ENCODE measurements at places on chromosomes 11 and 22. TPM values are rescaled to one million over a fixed set of nuclear protein-coding genes. Genes with fewer than 3 reads are reported as not detected.
A peak's percentile ranks its signal among the peaks of the same experiment; 100 is the strongest.

The TRAPPC4 gene
- total RNA-seq = 26.3 TPM

The CBX6 gene
- total RNA-seq = 46.4 TPM

The TSSK2 gene
- not detected for total RNA-seq

The PMM1 gene
- total RNA-seq = 10.0 TPM

The ANO9 gene
- 1.4 TPM for total RNA-seq

DNA sequence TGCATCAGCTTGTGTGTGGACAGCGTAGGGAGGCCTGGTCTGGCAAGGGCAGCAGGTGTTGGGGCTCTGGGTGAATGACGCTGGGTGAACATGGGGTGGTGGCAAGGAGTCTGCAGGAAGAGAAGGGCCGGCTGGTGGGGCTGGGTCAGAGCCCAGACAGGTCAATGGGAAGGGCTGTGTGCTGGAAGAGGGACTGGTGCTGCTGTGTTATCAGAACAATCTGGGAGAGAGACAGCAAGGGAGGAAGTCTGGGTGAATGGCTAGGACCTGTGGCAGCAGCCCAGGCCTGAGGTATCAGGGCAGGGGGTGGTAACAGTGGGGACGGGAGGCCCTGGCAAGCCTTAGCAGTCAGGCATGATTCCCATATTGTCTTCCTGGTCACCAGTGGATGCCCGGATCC lies 206.7 kb downstream of the SNX19 start:
- H3K4me1 ChIP-seq = peaks cover 38% of the 10 kb centered on the region
- no peaks in the 10 kb centered on the region for H3K27me3 ChIP-seq
- H3K27ac ChIP-seq = no peak overlapping the region
- peak overlapping the region; percentile 25 for H3K4me3 ChIP-seq

The NRXN2 gene
- total RNA-seq = 0.83 TPM

The ME3 gene
- 1.3 TPM for total RNA-seq

The P2RY2 gene
- total RNA-seq = not detected

- H3K4me3 ChIP-seq = no peak overlapping the region
- no peaks in the 10 kb centered on the region for H3K36me3 ChIP-seq
- no peaks in the 10 kb centered on the region for H3K27me3 ChIP-seq
- no peak overlapping the region for H3K27ac ChIP-seq
- no peaks in the 10 kb centered on the region for H3K4me1 ChIP-seq
Observed at GRCh38 chr11:116851626-116852025, 14.2 kb upstream of the APOA1 start.

The SCO2 gene
- 14.2 TPM for total RNA-seq

GRCh38 chr22:21003782-21004181 lies 1.9 kb upstream of the THAP7 start:
- no peaks in the 10 kb centered on the region for H3K27me3 ChIP-seq
- H3K27ac ChIP-seq = peak overlapping the region; percentile 100
- DNase-seq = no peak
- H3K4me3 ChIP-seq = peak overlapping the region; percentile 95
- no peaks in the 10 kb centered on the region for H3K36me3 ChIP-seq
- peaks cover 30% of the 10 kb centered on the region for H3K4me1 ChIP-seq

The FGF19 gene
- not detected for total RNA-seq

GRCh38 chr22:45872659-45873263 lies 104.2 kb downstream of the WNT7B start:
- no peak for DNase-seq
- no peaks in the 10 kb centered on the region for H3K27me3 ChIP-seq
- no peaks in the 10 kb centered on the region for H3K36me3 ChIP-seq
- no peak overlapping the region for H3K27ac ChIP-seq
- H3K4me3 ChIP-seq = no peak overlapping the region

GRCh38 chr22:19368876-19369275 lies 62.7 kb downstream of the HIRA start:
- H3K27me3 ChIP-seq = no peaks in the 10 kb centered on the region
- peaks cover 48% of the 10 kb centered on the region for H3K36me3 ChIP-seq
- H3K27ac ChIP-seq = no peak overlapping the region
- H3K4me1 ChIP-seq = peaks cover 16% of the 10 kb centered on the region
- DNase-seq = no peak

DNA sequence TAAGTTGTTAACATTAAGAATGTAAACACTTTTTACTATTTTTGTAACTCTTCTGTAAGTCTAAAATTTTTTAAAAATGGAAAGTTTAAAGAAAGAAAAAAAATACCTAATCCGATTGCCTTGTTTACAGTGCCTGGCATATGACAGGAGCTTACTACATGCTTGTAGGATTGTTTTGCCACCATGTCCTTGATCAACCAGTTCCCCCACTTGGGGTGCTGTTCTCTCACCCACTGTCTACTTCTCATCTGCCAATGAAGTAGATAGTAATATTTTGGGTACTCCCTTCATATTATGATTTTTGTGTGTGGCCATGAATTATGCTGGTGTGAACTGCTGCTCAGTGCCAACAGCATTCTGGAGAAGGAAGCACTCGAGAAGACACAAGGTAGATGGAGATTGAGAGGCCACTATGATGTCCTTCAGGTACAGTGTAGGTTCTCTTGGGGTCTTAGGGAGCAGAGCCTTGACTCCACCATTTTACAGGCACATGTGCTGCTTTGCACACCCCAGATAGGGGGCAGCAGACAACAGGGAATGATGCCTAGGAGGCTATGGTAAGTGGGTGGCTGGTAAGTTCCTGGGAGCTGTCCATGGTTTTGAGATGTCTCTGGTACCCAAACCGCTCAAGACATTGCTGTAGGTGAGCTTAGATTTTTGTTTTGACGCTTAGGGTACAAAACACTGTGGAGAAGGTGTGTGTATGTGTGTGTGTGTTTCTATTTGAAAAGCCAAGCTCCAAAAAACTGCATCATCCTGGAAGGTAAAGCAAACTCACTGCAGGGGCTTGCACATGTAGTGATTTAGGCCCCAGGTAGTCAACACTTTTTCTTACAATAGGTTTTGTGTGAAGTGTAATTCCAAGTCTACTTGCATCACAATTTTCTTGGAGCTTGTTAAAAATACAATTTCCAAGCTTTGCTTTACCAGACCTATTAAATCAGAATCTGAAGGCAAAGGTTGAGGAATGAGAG lies 494.5 kb upstream of the LARGE1 start:
- H3K4me1 ChIP-seq = no peaks in the 10 kb centered on the region
- no peak overlapping the region for H3K4me3 ChIP-seq
- H3K27me3 ChIP-seq = no peaks in the 10 kb centered on the region
- H3K27ac ChIP-seq = no peak overlapping the region

The BLID gene
- total RNA-seq = not detected

The GLB1L2 gene
- total RNA-seq = not detected

GRCh38 chr11:57370251-57370650 lies 10.7 kb downstream of the PRG3 start:
- peaks cover 10% of the 10 kb centered on the region for H3K4me1 ChIP-seq
- no peak overlapping the region for H3K27ac ChIP-seq
- H3K36me3 ChIP-seq = no peaks in the 10 kb centered on the region
- H3K4me3 ChIP-seq = no peak overlapping the region
- H3K27me3 ChIP-seq = no peaks in the 10 kb centered on the region

DNA sequence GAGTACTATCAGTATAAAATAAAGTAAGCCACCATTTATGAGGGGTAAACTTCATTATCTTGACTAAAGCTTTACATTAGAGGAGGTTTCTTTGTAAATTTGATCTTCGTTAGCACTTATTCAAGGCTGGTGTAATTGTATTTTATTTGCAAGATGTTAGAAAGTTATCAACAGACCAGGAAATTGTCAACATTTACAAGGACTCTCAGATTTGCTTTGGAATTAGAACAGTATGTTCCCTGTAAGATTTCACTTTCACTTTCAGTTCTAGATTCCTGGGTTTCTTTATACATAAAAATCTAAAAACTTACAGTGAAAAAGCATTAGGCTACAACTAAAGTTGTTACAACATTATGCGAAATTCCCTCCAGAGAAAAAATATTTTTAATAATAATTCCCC lies 4.6 kb upstream of the BIRC3 start:
- peaks cover 10% of the 10 kb centered on the region for H3K4me1 ChIP-seq
- no peak overlapping the region for H3K27ac ChIP-seq
- no peak for DNase-seq
- H3K4me3 ChIP-seq = no peak overlapping the region
- no peaks in the 10 kb centered on the region for H3K36me3 ChIP-seq
- no peaks in the 10 kb centered on the region for H3K27me3 ChIP-seq

The OR10A2 gene
- not detected for total RNA-seq

DNA sequence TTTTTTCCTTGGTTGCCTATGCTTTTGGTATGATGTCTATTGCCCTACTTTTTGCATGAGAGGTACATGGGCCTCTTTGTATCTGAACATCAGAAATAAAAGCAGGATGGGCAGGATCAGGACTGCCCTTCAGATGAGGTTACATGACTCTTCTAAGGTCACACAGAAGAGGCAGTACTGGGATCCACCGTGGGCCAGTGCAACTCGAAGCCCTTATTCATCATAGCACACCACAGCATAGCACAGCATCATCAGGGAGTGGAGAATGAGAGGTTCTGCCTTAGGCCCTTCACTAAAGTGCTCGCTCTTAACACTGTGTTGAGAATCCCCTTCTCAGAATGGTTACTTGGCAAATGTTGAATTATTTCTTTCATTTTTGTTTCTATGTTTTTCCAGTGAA lies 88.3 kb downstream of the C22orf31 start:
- H3K4me1 ChIP-seq = no peaks in the 10 kb centered on the region
- no peaks in the 10 kb centered on the region for H3K36me3 ChIP-seq
- DNase-seq = no peak
- no peak overlapping the region for H3K4me3 ChIP-seq
- H3K27me3 ChIP-seq = no peaks in the 10 kb centered on the region

DNA sequence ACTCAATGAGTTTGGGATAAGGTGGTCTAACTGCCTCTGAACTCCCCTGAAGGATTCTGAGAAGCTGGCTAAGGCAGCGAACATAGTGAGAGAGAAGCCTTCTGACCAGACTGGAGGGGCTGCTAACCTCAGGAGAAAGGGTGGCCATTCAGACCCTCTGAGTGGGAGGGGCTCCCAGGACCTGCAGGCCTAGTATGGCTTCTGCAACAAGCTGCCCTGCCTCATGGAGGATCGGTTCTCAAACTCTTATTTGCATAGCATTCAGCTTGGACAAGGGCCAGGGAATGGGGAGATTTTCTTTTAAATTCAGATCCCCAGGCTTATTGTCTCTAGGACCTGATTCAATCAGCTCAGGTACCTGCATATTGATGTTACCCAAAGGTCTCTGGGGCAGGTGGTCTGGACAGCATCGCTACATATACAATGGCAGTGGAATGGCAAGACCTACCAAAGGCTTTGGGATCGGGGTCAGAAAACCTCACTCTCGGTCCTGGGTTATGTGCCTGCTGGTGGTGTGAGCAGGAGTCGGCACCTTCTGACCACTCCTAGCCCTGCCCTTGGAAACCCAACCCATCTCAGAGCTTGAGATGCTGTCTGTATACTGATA lies 599.1 kb downstream of the BRD1 start:
- no peaks in the 10 kb centered on the region for H3K36me3 ChIP-seq
- H3K4me1 ChIP-seq = peaks cover 4% of the 10 kb centered on the region
- no peak overlapping the region for H3K4me3 ChIP-seq
- no peak overlapping the region for H3K27ac ChIP-seq
- 0 out of 2 replicates have a peak, but pooled peaks cover 3% of the 10 kb centered on the region for H3K27me3 ChIP-seq
- no peak for DNase-seq

The SHANK3 gene
- total RNA-seq = 0.04 TPM

GRCh38 chr11:121110871-121111724 lies 10.1 kb downstream of the TECTA start:
- no peaks in the 10 kb centered on the region for H3K4me1 ChIP-seq
- no peaks in the 10 kb centered on the region for H3K27me3 ChIP-seq
- DNase-seq = no peak
- H3K27ac ChIP-seq = no peak overlapping the region
- no peaks in the 10 kb centered on the region for H3K36me3 ChIP-seq
- no peak overlapping the region for H3K4me3 ChIP-seq

- peak; percentile 83 for DNase-seq
- H3K27ac ChIP-seq = peak overlapping the region; percentile 35
- H3K36me3 ChIP-seq = peaks cover 4% of the 10 kb centered on the region
- peaks cover 30% of the 10 kb centered on the region for H3K4me1 ChIP-seq
- H3K4me3 ChIP-seq = peak overlapping the region; percentile 43
Observed at GRCh38 chr11:8913961-8914660, 3.1 kb downstream of the AKIP1 start.

- H3K4me3 ChIP-seq = no peak overlapping the region
- H3K4me1 ChIP-seq = no peaks in the 10 kb centered on the region
- no peaks in the 10 kb centered on the region for H3K36me3 ChIP-seq
- H3K27ac ChIP-seq = no peak overlapping the region
- no peaks in the 10 kb centered on the region for H3K27me3 ChIP-seq
- no peak for DNase-seq
Observed at GRCh38 chr22:49102367-49102766, 725.3 kb downstream of the BRD1 start.

- DNase-seq = no peak
- no peaks in the 10 kb centered on the region for H3K4me1 ChIP-seq
- no peak overlapping the region for H3K4me3 ChIP-seq
- no peaks in the 10 kb centered on the region for H3K36me3 ChIP-seq
- H3K27ac ChIP-seq = no peak overlapping the region
- H3K27me3 ChIP-seq = no peaks in the 10 kb centered on the region
Observed at GRCh38 chr11:110287537-110287936, 8.9 kb downstream of the RDX start.

The C11orf16 gene
- total RNA-seq = not detected

- no peak for DNase-seq
- H3K4me3 ChIP-seq = no peak overlapping the region
- H3K27me3 ChIP-seq = no peaks in the 10 kb centered on the region
- no peaks in the 10 kb centered on the region for H3K36me3 ChIP-seq
- H3K4me1 ChIP-seq = no peaks in the 10 kb centered on the region
Observed at GRCh38 chr11:6911948-6912347, 8.9 kb upstream of the OR2D3 start.

- no peak for DNase-seq
- H3K4me1 ChIP-seq = no peaks in the 10 kb centered on the region
- H3K27ac ChIP-seq = no peak overlapping the region
- H3K36me3 ChIP-seq = no peaks in the 10 kb centered on the region
- H3K4me3 ChIP-seq = no peak overlapping the region
Observed at GRCh38 chr11:15547685-15548084, 433.0 kb downstream of the INSC start.

DNA sequence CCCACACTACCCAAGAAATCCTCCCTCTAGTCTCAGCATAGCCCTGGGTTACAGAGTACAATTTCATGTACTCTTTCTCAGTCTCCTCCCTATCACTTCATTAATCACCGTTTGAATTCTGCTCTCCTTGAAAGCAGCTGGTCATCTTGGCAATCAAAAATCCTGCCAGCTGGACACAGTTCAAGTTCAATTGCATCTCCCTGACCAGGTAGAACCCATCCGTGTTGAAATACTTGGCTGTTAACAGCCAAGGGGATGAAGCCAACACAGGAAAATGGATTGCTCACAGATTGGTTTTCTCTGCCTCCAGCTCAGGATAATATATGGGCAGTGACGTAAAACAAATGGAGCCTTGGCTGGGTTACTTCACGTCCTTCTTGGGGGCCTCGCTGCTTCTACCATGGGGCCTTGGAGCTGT lies 55.1 kb upstream of the GRK3 start:
- no peak for DNase-seq
- H3K4me3 ChIP-seq = no peak overlapping the region
- no peaks in the 10 kb centered on the region for H3K27me3 ChIP-seq
- no peaks in the 10 kb centered on the region for H3K4me1 ChIP-seq
- no peaks in the 10 kb centered on the region for H3K36me3 ChIP-seq

The BEST1 gene
- 1.9 TPM for total RNA-seq

The IRAG1 gene
- total RNA-seq = not detected

- DNase-seq = peak; percentile 80
- peak overlapping the region; percentile 88 for H3K27ac ChIP-seq
- peak overlapping the region; percentile 91 for H3K4me3 ChIP-seq
- H3K4me1 ChIP-seq = peaks cover 59% of the 10 kb centered on the region
- H3K27me3 ChIP-seq = no peaks in the 10 kb centered on the region
Observed at GRCh38 chr22:46070215-46070802, 80.0 kb upstream of the PPARA start.

GRCh38 chr11:116513278-116513823 lies 259.4 kb downstream of the BUD13 start:
- no peak for DNase-seq
- no peaks in the 10 kb centered on the region for H3K36me3 ChIP-seq
- H3K27me3 ChIP-seq = no peaks in the 10 kb centered on the region
- no peaks in the 10 kb centered on the region for H3K4me1 ChIP-seq
- no peak overlapping the region for H3K27ac ChIP-seq

Measured in Karpas-422 (cell line).